ENCODE measurements at places on chromosomes 2 and 18. TPM values are rescaled to one million over a fixed set of nuclear protein-coding genes. Genes with fewer than 3 reads are reported as not detected.
A peak's percentile ranks its signal among the peaks of the same experiment; 100 is the strongest.

DNA sequence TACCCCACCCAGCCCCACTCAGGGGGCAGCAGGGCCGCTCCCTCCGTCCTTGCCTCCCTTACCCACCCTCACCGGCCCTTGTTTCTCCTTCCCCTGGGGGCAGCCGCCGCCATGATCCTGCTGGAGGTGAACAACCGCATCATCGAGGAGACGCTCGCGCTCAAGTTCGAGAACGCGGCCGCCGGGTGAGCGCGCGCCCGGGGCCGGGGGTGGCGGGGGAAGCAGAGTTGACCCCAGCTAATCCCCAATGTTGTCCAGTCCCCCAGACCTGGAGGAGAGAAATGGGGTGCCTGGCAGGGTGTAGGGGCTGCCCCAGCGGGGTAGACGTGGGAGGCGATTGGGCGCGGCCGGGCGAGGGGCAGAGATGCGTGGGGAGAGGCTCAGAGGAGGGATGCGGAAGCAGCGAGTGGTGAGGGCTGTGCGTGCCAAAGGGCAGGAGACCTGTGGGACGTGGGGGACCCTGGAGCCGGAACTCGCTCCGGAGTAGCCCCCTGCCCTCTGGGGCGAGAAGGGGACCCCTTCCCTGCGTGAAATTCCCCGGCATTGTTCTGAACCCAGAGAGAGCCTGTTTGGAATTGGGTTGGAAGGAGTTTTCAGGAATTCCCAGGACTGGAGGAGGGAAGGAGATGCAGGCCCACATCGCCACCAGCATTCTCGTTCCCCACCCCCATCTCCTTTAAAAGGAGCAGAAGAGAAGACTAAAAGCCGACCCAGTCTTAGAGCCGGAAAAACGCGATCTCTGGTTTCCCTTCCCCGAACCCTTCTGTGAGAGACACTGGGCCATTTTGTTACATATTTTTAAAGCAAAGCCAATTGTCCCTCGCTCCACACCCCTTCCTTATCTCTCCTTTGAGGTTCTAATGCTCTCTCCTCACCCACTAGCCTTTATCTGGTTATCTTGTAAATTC, 625 bp downstream of the ARPC2 start:
- peak overlapping the region; percentile 93 for H3K4me3 ChIP-seq
- H3K27ac ChIP-seq: peak overlapping the region; percentile 92
- peak; percentile 74 for DNase-seq
- H3K27me3 ChIP-seq: no peaks in the 10 kb centered on the region

GRCh38 chr2:20614201-20615067, 36.5 kb downstream of the HS1BP3 start:
- H3K27me3 ChIP-seq: no peaks in the 10 kb centered on the region
- DNase-seq: no peak
- no peak overlapping the region for H3K4me3 ChIP-seq
- no peak overlapping the region for H3K27ac ChIP-seq
- H3K36me3 ChIP-seq: no peaks in the 10 kb centered on the region

DNA sequence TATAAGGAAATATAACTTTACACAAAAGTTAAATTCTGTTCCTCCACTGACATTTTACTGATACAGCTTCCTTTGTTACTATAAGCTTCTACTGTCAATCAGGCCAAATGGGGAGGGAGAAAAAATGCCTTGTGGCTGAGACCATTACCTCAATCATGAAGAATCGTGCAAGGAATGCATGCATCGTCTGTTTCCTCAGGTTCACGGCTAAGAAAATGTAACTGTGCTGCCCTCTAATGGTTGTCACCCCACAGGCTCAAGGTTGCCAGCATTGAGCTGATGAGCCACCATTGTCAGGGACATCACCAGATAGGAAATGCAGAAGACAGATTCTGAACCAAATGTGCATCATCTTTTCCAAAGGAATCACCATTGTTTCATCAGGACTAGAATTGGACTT, 426.9 kb downstream of the CDH2 start:
- DNase-seq: no peak
- no peak overlapping the region for H3K27ac ChIP-seq
- H3K4me1 ChIP-seq: no peaks in the 10 kb centered on the region
- no peak overlapping the region for H3K4me3 ChIP-seq
- H3K36me3 ChIP-seq: no peaks in the 10 kb centered on the region
- no peaks in the 10 kb centered on the region for H3K27me3 ChIP-seq

THSD7B gene
- total RNA-seq: not detected

CPO gene
- not detected for total RNA-seq

- H3K27me3 ChIP-seq: no peaks in the 10 kb centered on the region
- H3K27ac ChIP-seq: no peak overlapping the region
- H3K36me3 ChIP-seq: peaks cover 69% of the 10 kb centered on the region
- peaks cover 26% of the 10 kb centered on the region for H3K4me1 ChIP-seq
Measured at GRCh38 chr18:62577765-62578164, 54.9 kb downstream of the ZCCHC2 start.

- DNase-seq: no peak
- H3K4me1 ChIP-seq: no peaks in the 10 kb centered on the region
- no peak overlapping the region for H3K4me3 ChIP-seq
- H3K27ac ChIP-seq: no peak overlapping the region
- H3K36me3 ChIP-seq: no peaks in the 10 kb centered on the region
Measured at GRCh38 chr2:88082781-88083180, 15.2 kb downstream of the SMYD1 start.

DNA sequence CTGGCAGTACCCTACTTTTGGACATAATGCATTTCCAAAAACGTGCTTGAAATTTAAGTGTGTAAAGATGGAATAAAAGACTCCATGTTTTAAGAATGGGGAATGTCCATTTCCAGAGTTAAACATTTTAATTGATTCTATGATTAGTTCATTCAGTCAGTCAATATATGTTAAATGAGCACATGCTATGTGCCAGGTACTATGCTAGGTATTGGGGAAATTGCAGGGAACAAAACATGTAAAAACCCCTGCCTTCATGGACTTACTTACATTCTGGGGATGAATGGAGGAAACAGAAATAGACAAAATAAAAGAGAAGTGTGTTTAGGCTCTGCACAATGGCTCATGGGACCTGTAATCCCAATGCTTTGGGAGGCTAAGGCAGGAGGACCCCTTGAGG, 288.6 kb downstream of the MTX2 start:
- H3K27me3 ChIP-seq: peaks cover 54% of the 10 kb centered on the region
- no peaks in the 10 kb centered on the region for H3K36me3 ChIP-seq
- H3K4me3 ChIP-seq: no peak overlapping the region
- no peak overlapping the region for H3K27ac ChIP-seq
- no peak for DNase-seq
- H3K4me1 ChIP-seq: peaks cover 12% of the 10 kb centered on the region

- no peak overlapping the region for H3K27ac ChIP-seq
- H3K4me1 ChIP-seq: peaks cover 13% of the 10 kb centered on the region
- no peaks in the 10 kb centered on the region for H3K36me3 ChIP-seq
- DNase-seq: no peak
- H3K4me3 ChIP-seq: no peak overlapping the region
Measured at GRCh38 chr18:3409811-3410210, 40.2 kb upstream of the TGIF1 start.

NDUFV2 gene
- 295 TPM for total RNA-seq

DNA sequence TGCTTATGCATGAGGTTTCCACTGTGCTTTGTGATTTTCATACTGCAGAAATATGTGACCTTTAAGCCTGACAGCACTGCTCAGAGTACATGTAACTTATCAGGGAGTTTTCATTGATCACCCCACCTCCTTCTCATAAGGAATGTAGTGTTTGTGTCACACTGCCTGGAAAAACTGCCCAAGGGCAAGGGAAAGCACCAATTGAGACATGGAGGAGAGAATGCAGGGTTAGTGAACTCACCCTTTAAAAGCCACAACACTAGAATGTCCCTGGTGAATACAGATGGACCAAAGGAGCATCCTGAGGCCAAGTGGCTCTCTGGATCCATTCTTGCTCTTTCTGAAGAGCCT, 147.2 kb upstream of the SPATS2L start:
- H3K4me1 ChIP-seq: no peaks in the 10 kb centered on the region
- H3K27ac ChIP-seq: no peak overlapping the region
- no peaks in the 10 kb centered on the region for H3K36me3 ChIP-seq
- H3K27me3 ChIP-seq: peaks cover 6% of the 10 kb centered on the region
- no peak overlapping the region for H3K4me3 ChIP-seq

DNA sequence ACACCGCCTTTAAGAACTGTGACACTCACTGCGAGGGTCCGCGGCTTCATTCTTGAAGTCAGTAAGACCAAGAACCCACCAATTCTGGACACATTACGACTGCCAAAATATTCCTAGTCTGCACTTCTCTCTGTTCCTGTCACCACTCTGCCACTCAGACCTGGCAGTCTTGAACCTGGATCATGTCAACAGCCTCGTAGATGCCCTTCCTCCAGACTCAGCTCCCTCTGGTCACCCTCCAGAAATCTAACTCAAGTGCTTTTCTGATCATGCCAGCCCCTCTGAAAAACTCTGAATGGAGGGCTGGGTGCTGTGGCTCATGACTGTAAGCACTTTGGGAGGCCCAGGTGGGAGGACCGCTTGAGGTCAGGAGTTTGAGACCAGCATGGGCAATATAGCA, 20.3 kb downstream of the AAK1 start:
- H3K27me3 ChIP-seq: no peaks in the 10 kb centered on the region
- DNase-seq: no peak
- peaks cover 15% of the 10 kb centered on the region for H3K4me1 ChIP-seq
- H3K4me3 ChIP-seq: no peak overlapping the region
- peaks cover 19% of the 10 kb centered on the region for H3K36me3 ChIP-seq
- H3K27ac ChIP-seq: no peak overlapping the region

C2orf66 gene
- total RNA-seq: 0.33 TPM

CYP1B1 gene
- 17.1 TPM for total RNA-seq

GRCh38 chr2:187890690-187891089, 336.5 kb upstream of the TFPI start:
- no peaks in the 10 kb centered on the region for H3K27me3 ChIP-seq
- no peak overlapping the region for H3K27ac ChIP-seq
- H3K4me1 ChIP-seq: no peaks in the 10 kb centered on the region
- no peak overlapping the region for H3K4me3 ChIP-seq
- DNase-seq: no peak

KCNG2 gene
- not detected for total RNA-seq

DNA sequence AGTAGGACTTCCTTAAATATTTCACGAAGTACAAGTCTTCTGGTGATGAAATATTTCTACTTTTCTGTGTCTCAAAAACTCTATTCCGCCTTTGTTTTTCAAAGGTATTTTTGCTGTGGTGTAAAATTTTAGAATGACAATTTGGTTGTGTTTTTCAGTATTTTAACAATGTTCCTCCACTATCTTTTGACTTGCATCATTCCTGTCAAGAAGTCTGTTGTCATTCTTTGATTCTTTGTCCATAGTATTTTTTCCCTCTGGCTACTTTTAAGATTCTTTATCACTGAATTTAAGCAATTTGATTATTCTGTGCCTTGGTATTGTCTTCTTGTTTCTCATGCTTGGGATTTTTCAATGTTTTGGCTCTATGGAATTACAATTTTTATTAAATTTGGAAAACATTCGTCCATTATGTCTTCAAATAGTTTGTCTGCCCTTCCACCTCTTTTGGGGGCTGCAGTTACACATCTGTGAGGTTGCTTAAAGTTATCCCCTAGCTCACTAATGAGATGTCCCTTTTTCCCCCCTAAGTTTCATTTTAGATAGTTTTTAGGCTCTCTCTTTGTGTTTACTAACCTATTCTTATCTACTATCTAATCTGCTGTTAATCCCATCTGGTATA, 76.0 kb downstream of the CAB39 start:
- H3K27ac ChIP-seq: no peak overlapping the region
- H3K27me3 ChIP-seq: no peaks in the 10 kb centered on the region
- H3K4me1 ChIP-seq: peaks cover 67% of the 10 kb centered on the region
- H3K36me3 ChIP-seq: peaks cover 94% of the 10 kb centered on the region
- DNase-seq: no peak

- H3K36me3 ChIP-seq: peaks cover 16% of the 10 kb centered on the region
- no peaks in the 10 kb centered on the region for H3K27me3 ChIP-seq
- H3K4me3 ChIP-seq: no peak overlapping the region
- peaks cover 51% of the 10 kb centered on the region for H3K4me1 ChIP-seq
- DNase-seq: no peak
- H3K27ac ChIP-seq: no peak overlapping the region
Measured at GRCh38 chr2:43482961-43483360, 112.9 kb downstream of the THADA start.

LOXHD1 gene
- total RNA-seq: not detected

- no peak overlapping the region for H3K4me3 ChIP-seq
- no peak overlapping the region for H3K27ac ChIP-seq
- H3K36me3 ChIP-seq: no peaks in the 10 kb centered on the region
- no peak for DNase-seq
- peaks cover 3% of the 10 kb centered on the region for H3K4me1 ChIP-seq
- H3K27me3 ChIP-seq: no peaks in the 10 kb centered on the region
Measured at GRCh38 chr2:150129921-150130575, 357.4 kb downstream of the RND3 start.

- no peak for DNase-seq
- peaks cover 58% of the 10 kb centered on the region for H3K36me3 ChIP-seq
- peaks cover 79% of the 10 kb centered on the region for H3K4me1 ChIP-seq
- H3K27me3 ChIP-seq: no peaks in the 10 kb centered on the region
- H3K27ac ChIP-seq: peak overlapping the region; percentile 70
Measured at GRCh38 chr18:58692422-58693185, 21.3 kb downstream of the MALT1 start.

TDRD15 gene
- total RNA-seq: 0.05 TPM

ARHGEF33 gene
- not detected for total RNA-seq

COPS7B gene
- 38.4 TPM for total RNA-seq

DNA sequence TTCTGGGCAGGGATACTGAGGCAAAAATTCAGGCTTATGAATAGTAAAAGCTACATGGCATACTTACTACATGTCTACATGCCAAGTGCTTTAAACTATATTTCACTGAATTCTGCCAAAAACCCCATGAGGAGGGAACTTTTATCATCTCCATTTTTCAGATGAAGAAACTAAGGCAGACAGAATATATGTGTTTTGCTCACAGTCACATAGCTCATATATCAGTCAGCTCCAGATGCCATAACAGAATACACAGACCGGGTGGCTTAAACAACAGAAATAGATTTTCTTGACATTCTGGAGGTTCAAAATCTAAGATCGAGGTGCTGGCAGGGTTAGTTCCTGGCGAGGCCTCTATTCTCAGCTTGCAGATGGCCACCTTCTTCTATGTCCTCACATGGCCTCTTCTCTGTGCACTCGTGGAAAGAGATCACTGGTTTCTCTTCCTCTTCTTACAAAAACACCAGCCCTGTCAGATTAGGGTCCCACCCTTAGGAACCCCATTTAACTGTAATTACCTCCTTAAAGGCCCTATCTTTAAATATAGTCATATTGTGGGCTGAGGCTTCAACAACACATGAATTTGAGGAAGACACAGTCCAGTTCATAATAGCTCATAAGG, 27.1 kb upstream of the CREB1 start:
- H3K27ac ChIP-seq: no peak overlapping the region
- peaks cover 70% of the 10 kb centered on the region for H3K4me1 ChIP-seq
- H3K4me3 ChIP-seq: no peak overlapping the region
- no peaks in the 10 kb centered on the region for H3K36me3 ChIP-seq

SCN1A gene
- not detected for total RNA-seq

ERICH2 gene
- total RNA-seq: not detected

GRCh38 chr2:181972431-181973170, 13.1 kb upstream of the PPP1R1C start:
- H3K4me3 ChIP-seq: no peak overlapping the region
- H3K36me3 ChIP-seq: no peaks in the 10 kb centered on the region
- H3K27ac ChIP-seq: no peak overlapping the region
- no peak for DNase-seq
